ENCODE measurements at places on chromosomes 12 and 14.

DNA sequence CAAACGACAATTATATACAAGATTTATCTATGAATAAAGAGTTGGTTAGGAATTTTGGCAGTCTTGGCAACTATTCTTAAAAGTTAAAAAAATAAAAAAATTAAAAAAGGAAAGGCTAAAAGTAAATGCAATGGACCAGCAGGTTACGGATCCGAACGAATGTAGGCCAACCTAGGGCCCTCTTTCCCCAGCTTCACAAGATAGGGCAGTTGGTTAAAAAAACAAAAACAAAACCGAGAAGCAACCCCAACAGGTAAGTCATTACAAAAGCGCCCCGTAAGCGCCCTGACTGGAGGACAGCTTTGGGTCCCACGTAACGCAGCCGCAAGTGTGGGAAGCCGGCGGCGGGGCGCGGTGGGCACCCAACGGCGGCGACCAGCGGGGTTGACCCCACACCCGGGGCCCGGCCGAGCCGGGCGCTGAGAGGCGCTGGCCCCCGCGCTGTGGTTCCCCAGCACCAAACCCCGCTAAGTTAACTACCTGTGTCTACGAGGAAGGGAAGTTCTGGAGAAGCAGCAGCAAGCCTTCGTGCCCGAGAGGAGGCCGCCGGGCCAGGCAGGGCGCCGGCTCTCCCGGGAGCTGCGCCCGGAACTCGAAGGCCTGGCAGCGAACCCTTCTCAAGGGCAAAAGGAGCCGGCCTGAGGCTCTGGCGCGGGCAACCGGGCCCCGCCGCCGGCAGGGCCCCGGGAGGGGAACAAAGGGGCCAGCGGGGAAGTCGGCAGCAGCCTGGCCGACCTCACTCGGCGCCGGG, 882 bp downstream of the HECTD1 start:
- DNase-seq = peak; percentile 42

GRCh38 chr12:119088685-119089379, 89.9 kb upstream of the HSPB8 start:
- peak; percentile 26 for DNase-seq

DNA sequence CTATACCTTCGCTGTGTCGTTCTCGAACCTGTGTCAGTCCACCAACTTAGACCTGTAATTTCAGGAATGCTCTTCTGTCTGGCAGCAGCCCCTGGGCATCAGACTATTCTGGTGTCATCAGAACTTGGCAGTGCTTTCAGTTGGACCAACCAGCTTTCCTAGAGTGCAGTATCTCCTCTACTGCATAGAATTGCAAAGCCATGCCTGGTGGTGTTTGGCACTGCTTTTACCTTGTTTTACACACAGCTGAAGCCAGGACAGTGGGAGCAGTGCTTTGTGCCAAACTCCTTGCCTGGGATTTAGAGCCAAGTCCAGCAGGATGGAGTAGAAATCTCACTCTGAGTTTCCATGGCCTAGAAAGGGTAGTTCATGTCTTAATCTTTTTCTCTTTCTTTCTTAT, 1.5 kb downstream of the FLVCR2 start:
- DNase-seq = no peak

DNA sequence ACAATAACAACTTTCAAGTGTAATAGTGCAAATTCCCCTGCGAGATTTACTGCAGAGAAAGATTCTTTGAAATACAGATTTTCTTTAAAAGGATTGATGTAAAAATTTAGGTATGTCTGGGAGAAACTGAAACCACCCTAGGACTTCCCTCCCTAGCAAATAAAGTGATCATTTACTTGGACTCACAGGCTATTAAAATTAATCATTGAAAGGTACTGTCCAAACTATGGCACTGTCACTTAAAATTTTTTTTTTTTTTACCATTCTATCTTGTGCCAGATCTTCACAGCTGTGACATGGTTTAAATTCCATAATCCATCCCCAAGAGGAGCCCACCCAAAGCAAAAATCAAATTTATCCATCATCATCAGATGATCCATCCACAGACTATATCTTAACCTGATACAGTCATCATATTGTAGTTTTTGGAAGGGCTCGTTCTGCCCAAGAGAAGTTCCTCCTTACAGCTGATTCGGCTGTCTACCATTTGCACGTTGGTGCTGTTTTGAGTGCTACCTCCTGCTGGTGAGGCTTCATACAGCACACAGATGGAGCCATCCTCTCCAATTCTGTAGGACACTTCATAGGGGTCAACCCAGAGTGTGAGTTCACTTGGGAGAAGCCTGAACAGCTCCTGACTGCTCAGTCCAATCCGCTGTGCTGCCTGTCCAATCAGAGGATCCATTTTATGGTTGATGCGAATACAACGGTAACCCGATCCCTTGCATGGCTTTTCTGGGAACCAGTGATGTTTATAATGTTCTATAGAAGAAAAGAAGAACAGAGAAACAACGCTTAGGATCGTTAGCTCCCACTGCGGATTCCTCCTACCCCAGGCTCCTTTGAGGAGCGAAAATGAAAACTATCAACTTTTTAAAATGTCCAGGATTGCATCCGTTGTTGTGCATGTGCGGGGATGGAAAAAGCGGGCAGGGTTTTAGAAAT, 1.7 kb downstream of the BTG1 start:
- DNase-seq = peak; percentile 36

- DNase-seq = no peak
These were observed 24.7 kb downstream of the KLHDC2 start for GRCh38 chr14:49792618-49793017.

GRCh38 chr12:1562813-1563407, 31.5 kb downstream of the FBXL14 start:
- no peak for DNase-seq

GRCh38 chr12:3564861-3565260, 73.9 kb downstream of the PRMT8 start:
- no peak for DNase-seq

DNA sequence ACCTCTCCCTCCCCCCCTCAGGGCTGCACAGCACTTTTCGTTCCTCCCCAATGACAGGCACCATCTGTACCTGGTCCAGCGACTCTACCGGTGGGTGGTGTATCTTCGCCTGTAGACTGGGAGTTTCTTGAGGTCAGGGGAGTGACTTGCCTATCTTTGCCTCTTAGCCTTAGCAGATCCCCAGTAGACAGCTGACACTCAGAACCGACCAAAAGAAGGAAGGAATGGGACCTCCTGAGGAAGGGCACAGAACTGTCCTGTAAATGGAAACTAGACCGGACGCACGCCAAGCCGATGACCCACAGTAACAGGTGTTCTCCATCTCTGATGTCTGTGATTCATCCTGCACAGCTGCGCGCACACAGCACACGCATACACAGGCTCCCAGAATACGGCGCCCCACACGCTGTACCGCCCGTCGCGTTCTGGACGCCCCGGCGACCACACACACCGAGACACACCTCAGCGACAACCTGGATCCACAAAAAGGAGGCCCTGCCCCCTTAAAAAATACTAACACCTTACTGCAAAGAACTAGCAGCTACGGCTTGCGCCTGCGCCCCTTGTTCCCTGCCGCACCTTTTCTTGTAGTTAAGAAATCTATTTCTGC, 673 bp upstream of the TTC9 start:
- DNase-seq = peak; percentile 63

GRCh38 chr12:64086946-64087345, 135.2 kb downstream of the KICS2 start:
- no peak for DNase-seq

GRCh38 chr14:78725086-78725485, 554.9 kb downstream of the NRXN3 start:
- DNase-seq = peak; percentile 10

DNA sequence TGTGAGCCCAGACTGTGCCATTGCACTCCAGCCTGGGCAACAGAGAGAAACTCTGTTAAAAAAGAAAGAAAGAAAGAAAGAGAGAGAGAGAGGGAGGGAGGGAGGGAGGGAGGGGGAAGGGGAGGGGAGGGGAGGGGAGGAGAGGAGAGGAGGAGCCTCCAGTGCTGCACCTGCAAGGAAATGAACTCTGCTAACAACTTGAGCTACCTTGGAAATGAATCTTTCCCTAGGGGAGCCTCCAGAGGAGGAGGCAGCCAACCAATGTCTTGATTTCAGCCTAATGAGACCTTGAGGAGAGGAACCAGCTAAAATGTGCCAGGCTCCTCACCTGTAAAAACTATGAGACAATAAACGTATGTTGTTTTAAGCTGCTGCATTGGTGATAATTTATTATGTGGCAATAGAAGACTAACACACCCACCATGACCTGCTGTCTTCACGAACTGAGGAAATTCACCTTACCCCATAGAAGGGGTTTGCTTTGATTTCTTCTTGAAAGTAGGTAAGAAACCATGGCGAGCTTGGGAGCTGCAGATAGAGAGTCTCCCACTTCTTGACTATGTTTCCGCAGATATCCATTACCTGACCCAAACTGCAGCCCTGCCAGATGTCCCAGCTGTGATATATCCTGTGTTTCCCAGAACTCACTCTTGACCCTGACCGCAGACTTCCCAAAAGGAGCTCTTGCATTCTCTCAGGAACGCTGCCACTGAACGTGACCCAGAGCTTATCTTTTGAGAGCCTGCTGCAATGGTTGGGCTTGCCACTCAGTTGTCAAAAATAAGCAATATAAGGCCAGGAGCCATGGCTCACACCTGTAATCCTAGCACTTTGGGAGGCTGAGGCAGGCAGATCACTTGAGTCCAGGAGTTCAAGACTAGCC, 31.5 kb upstream of the TMPO start:
- no peak for DNase-seq

GRCh38 chr14:24481622-24482324, 26.3 kb downstream of the CMA1 start:
- peak; percentile 98 for DNase-seq

- DNase-seq = no peak
These were observed 93.6 kb upstream of the CCDC91 start for GRCh38 chr12:28096649-28097048.

DNA sequence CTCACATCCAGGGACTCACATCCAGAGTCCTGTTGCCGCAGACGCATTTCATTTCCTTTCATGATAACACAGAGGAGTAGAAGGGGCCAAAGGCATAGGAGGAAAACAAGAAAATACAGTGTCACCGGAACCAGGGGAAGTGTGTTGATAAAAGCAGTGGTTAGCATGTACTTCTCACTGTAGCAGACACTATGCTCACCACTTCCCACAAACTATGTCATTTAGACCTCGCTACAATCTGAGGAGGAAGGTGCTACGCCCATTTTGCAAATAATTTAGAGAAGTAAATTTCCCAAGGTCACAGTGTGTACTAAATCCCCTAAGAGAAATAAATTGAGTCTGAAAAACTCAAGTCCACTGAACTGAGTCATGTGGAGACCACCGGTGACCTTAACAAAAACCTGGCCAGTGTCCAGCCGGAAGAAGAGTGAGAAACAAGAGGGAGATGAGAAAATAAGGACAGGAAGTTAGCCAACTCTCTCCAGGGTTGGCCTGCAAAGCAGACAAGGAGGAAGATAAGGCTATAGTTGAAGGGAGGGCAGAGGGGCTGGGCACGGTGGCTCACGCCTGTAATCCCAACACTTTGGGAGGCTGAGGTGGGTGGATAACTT, 25.8 kb upstream of the TMCC3 start:
- no peak for DNase-seq

DNA sequence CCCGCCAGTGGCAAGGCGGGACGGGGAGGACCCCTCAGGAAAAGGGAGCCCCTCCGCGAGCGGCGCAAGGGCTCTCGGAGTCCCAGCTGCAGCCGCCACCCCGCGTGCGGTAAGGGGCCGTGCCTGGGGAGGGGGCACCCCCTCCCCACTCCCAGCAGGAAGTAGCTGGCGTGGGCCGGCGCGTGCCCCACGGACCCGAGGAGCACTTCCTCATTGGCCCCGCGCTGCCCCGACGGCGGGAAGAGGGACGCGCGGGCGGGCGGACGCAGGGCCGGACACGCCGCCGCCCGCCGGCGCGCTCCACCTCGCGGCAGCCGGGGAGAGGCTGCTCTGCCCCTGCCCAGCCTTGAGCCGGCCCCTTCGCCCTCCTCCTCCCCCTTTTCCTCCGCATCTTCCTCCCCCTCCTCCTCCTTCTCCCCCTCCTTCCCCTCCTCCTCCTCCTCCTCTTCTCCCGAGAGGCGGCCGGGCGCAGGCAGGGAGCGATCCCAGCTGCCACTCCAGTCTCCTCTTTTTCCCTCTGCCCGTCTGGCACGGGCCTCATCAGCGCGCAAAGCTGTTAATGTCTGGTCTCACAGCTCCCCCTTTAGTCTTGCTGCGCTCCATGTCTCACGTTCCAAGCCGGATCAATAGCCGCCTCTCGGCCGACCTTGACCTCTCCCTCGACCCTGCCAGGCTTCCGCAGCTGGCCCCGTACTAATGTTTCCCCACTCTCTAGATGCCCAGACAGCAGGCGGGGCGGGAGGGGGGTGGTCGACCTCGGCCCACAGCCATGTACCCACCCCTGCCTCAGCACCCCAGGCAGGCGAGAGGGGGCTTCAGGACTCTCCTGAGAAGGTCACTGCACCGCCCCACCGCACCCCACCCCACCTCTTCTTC, 2.6 kb upstream of the BCL11B start:
- DNase-seq = peak; percentile 87

GRCh38 chr12:131085125-131085815, 131.6 kb downstream of the ADGRD1 start:
- no peak for DNase-seq

GRCh38 chr12:10505620-10506019, at the start of gene EIF2S3B:
EIF2S3B (plus strand) TSS chr12:10505890; CDS start chr12:10505903, 13 bp downstream.
- DNase-seq = no peak

GRCh38 chr12:69936766-69937165, 111.7 kb downstream of the MYRFL start:
- DNase-seq = no peak

DNA sequence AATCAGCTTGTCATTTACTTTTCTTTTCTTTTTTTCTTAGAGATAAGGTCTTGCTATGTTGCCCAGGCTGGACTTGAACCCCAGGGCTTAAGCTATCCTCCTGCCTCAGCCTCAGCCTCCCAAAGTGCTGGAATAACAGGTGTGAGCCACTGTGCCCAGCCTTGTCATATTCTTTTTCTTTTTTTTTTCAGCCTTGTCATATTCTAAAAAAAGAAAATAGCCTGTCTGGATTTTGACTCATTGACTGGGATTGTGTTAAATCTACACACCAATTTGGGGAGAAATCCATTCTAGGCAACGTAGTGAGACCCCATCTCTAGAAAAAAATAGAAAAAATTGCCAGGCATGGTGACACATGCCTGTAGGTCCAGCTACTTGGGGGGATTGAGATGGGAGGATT, 24.1 kb downstream of the ATP5MC2 start:
- no peak for DNase-seq

DNA sequence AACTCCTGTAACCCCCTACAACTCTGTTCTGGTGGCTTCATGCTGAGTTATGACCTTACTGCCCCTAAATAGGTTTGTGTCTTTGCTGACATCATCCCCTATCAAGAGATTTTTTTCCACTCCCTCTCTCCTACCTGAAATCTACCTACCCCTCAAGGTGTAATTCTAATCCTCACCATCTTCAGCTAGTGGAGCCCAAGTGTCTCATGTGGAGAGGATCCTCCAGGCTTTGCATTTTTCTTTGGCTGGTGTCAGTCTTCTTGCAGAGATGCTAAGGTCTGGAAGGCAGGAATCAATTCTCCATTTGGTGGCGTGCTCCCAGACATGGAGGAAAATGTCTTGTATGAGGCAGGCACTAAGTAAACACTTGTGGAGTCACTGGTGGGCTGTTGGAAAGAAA, 74.8 kb upstream of the PRMT8 start:
- peak; percentile 6 for DNase-seq

- DNase-seq = no peak
These were observed 50.1 kb downstream of the ZC3H14 start for GRCh38 chr14:88612981-88613380.
